ENCODE measurements at places on chromosomes 6 and 20.

- no peak for DNase-seq
Measured at GRCh38 chr6:116992546-116992945, 115.5 kb downstream of the RFX6 start.

DNA sequence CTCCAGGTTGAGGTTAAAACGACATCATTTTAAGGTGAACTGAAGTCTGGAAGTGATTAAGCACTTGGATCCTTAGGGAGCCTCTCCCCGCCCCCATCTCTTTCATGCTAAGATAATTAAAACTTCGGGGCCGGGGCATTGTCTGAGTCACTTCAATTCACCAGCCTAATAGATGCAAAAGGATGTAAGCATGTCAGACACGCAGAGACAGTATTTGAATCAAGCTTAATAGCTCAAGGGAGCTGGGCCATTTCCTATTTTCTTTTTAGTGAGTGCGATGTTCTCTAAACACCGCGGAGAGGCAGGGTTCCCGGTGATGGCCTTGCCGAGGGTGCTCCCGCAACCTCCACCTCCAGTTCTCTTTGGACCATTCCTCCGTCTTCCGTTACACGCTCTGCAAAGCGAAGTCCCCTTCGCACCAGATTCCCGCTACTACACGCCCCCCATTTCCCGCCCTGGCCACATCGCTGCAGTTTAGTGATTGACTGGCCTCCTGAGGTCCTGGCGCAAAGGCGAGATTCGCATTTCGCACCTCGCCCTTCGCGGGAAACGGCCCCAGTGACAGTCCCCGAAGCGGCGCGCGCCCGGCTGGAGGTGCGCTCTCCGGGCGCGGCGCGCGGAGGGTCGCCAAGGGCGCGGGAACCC, 516 bp upstream of the IRF4 start:
- DNase-seq = no peak

DNA sequence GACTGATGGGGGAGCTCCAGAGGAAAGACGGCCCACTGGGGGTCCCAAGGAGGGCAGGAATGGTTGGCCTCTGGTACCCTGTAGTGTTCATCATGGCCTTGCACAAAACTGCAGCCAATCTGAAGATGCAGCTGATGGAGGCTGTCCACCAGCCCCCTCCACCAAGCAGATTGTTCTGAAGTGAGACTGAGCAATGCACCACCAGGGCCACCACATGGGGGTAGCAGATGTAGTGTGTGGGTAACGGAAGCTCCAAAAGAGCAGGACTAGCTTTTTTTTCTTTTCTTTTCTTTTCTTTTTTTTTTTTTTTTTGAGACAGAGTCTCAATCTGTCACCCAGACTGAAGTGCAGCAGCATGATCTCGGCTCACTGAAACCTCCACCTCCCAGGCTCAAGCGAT, 181.0 kb upstream of the MYLIP start:
- no peak for DNase-seq

- DNase-seq = no peak
Measured at GRCh38 chr6:6577735-6578134, 10.8 kb upstream of the LY86 start.

DNA sequence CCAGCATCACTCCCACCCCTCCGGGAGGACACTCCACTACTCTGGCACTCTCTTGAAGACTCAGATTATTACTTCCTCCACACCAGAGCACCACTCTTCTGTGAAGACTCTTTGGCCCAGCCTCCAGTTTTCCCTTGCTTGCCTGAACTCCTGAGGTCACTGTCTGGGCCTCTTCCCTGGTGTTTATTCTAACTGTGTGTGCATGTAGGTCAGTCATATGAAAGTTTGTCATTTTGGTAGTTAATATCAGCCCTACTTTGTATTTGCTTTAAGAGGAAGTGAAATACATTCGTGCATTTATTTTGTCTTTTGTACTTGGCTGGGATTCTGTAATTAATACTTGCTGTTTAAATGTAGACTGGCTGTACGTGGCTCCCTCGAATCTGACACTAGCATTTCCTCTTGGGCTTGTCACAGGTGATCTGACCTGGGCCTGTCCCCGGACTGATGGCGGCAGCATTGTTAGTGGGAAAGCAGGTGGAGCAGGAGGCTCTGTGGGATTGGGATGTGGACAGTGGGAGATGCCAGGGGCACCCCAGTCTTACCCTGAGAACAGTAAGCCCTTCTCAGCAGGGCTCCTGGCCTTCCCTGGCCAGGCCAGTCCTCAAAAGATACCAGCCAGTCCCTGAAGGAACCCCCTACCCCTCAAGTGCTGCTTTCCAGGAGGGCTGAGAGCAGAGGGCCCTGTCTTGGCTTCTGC, 350.5 kb downstream of the CDC5L start:
- no peak for DNase-seq

DNA sequence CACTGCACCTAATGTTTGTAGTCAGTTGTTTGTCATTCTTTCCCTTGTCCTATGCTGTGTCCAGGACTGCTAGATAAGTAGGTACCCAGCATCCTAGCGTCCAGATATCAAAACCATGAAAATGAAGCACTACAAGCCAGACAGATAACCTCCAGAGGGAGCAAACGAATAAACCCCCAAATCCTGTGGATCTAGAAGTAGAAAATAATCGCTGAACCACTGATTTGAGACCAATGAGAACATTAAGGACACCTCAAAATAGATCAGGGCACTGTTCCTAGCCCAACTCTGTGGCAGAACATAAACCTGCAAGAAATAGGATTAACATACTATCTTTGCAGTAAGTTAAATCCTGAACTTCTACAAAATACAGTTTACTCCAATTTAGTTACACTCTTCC, 1.1 kb upstream of the KLHL32 start:
- no peak for DNase-seq

DNA sequence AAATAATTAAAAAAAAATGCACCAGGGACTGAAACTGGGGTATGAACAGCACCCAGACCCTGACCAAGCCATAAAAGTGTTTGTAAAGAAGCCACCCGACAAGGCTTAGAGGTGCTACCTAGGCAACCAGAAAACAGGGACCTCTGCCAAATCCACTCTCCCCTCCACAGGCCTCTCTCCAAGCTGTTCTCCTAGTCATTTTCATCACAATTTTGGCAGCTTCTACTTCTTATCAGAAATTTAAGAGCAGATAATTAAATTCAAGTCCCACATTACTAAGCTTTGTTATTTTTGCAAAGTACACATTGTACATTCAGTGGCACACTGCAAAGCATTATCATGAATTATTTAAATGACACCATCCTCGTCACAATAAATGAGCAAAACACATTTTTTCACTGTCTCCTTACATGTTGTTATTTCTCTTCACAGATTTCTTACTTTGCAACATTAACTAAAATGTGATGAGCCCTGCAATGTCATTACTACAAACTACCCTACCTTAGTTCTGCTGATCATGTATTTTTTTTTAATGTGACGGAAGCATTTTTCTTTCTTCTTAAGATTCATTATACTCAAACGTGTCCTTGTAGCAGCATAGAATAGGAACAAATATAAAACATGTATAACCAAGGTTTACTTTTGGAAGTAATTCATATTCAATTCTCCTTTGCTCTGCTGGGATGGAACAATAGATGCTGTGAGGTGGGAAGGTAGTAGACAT, 38.1 kb downstream of the ECT2L start:
- DNase-seq = no peak

DNA sequence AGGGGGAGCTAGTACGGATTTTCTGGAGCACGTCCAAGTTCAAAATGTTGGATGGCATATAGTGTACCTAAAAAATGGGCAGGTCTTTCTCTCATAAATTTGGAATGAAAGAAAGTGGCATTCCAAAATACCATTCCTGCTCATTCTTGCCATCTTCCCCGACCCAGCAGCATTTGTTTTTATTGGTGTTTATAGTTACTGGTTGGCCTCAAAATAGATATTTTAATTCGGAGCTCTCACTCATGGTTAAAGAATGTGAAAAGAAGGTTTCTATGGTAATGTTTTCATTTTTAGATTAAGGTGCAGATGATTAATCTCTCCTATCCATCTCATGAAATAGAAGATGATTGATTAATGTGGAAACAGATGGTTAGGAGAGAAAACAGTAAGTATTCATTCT, 204.5 kb downstream of the HIVEP2 start:
- DNase-seq = no peak

DNA sequence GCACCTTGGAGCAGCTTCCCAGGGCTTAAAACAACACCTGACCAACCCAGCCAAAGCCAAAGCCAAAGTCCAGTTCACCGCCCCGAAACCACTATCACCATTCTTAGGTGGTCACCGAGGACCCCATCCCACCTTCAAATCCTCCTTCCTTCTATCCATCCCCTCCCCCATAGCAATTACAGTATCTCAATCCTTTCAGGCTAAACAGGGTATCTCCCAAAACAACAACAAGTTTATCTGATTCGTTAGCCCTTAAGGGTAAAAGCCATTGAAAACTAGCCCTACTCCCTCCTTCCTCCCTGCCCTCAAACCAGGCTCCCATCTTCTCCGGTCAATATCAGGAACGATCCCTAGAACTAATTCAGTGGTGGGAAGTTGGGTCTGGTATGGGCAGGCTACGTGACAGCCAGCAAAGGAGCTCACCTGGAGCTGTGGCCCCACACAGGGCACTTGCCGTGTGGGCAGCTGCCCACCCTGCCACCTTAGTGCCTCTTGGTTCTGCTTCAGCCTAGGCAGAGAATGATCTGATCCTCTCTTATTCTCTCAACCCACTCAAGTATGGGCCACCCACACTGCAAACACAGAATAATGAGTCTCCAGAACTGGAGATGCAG, 2.0 kb downstream of the ARHGAP18 start:
- DNase-seq = no peak

DNA sequence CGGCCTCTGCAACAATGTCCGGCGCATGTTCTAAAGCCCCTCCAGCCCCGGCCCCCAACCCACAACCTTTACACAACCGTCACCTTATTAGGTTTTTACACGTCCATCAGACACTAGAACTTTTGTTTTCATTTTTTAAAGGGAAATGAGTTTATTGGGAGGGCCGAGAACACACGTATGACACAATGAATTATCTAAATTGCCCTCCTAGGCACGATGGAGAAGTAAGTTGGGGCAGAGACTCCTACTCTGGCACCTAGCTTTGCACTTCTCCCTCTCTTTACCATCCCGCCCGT, 1.2 kb upstream of the DLL1 start:
- no peak for DNase-seq

DNA sequence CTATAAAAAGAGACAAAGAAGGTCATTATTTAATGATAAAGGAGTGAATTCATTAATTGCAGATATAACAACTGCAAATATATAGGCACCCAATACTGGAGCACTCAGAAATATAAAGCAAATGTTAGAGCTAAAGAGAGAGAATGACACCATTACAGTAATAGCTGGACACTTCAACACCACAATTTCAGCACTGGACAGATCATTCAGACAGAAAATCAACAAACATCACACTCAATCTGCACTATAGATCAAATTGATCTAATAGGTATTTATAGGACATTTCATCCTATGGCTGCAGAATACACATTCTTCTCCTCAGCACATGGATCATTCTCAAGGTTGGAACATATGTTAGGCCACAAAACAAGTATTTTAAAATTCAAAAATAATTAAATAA, 72.7 kb downstream of the MAP7 start:
- DNase-seq = no peak

DNA sequence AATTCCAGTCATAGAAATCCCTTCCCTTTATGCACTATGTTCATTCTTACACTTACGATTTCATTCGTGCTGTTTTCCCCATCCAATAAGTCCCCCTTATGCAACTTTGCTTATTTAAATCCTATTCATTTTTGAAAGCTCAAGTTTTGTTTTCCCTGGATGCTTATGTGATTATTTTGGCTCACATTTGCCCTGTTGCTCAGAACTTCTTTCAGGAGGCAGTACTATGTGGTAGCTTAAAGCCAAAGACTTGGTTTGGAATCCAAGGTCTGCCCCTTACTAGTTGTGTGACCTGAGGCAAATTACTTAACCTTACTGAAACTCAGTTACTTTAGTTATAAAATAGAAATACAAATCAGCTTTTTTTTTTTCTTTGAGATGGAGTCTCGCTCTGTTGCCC, 59.6 kb downstream of the MOXD1 start:
- DNase-seq = no peak

DNA sequence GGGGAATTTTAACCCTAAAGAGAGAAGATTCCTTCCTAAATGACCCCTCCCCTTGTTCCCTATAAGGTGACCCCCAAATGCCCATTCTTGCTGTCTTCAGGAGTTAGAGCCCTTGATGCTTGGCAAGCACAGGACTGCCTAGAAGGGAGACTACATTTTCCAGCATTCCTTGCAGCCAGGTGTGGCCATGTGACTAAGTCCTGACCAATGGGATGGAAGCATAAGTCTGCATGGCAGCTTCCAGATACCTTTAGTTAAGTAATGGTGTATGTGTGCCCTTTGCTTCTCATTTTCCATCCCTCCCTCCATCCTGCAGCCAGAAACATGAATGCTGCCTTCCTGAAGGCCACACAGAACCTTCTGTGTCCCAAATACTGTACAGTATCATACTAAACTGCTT, 5.5 kb downstream of the BFSP1 start:
- DNase-seq = no peak

- no peak for DNase-seq
Measured at GRCh38 chr6:90989763-90990162, 402.9 kb upstream of the MAP3K7 start.

DNA sequence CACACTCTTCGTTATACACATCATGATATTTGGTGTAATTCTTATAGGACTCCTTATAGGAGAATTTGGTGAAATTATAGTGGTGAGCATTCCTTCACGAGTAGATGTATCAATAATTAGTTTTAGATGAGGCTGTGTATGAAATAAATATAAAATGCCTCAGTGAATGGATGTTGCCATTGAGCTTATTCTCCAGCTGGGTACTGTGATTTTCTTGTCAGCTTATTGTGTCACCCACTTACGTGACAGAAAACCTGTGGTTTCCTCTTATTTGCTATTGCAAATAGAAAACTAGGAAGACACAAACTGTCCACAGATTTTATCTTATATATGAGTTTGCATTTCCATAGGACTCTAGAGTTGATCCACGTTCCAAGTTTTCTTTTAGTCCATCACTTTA, 439.9 kb upstream of the RNF217 start:
- no peak for DNase-seq

DNA sequence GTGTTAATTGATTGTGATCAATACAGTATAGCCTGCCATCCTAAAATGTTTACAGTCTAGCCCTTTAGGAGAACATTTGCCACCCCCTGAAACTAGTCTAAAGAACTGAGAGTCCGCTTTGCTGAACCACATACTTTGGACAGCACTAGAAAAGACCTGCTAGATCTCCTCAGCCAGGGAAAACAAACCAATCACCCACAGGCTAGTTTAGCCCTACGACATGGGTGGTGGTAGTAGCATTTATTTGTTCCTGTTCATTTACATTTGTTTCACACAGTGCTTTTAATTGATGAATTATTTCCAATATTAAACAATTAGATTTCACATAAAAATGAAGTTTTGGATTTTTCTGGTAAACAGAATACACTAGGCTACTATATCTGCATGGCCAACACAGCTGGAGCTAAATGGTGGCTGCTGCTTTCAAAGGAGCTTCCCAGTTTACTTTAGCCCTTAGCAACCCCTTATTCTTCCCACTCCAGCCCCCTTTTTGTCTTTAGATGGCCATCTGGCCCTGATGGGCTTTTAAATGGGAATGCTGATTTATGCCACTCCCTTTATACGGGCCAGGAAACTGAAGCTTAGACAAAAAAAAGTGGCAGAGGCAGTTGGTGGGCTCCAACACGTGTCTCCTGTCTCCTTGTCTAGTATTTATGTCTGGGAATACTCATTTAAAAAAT, 72.4 kb downstream of the ADGRG6 start:
- DNase-seq = no peak

- no peak for DNase-seq
Measured at GRCh38 chr6:126909493-126909892, 209.0 kb upstream of the RSPO3 start.

Measured in stimulated activated CD4-positive, alpha-beta T cell treated with anti-CD3 and anti-CD28 coated beads, Interleukin-15, amount 100 ng/mL, for 48 hours (primary cell).